ENCODE measurements at places on chromosomes 7 and 10.
A peak's percentile ranks its signal among the peaks of the same experiment; 100 is the strongest.

GRCh38 chr10:78768041-78768835, 300.5 kb upstream of the ZMIZ1 start:
- DNase-seq: no peak

- no peak for DNase-seq
These were observed 2.8 kb downstream of the BCAP29 start for GRCh38 chr7:107582875-107583274.

DNA sequence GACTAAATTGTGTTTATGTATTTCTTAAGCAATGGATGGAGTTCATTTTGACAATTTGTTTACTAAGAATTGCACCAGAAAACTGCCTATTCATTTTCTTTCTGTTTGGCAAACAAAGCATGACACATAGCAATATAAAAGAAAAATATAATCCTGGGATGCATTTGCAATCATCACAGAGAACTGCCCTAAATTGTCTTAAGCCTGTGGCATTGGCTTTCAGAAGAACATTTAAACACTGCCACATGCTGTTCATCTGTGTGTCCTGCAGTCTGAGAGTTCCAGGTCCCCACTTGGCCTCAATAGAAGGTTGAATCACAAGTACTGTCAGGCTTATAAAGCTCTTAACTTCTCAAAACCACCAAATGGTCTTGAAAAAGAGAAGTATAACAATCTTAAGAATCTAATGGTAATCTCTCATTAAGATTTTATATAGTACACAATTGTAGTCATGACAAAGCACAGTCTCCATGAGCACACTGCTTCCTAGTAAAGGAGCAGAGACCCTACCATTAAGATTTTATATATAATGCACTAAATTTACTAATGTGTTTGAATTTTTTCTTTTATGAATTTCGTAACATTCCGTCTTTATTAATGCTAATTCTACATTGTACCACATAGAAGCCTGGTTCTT, 29.9 kb downstream of the RNLS start:
- peak; percentile 63 for DNase-seq

DNA sequence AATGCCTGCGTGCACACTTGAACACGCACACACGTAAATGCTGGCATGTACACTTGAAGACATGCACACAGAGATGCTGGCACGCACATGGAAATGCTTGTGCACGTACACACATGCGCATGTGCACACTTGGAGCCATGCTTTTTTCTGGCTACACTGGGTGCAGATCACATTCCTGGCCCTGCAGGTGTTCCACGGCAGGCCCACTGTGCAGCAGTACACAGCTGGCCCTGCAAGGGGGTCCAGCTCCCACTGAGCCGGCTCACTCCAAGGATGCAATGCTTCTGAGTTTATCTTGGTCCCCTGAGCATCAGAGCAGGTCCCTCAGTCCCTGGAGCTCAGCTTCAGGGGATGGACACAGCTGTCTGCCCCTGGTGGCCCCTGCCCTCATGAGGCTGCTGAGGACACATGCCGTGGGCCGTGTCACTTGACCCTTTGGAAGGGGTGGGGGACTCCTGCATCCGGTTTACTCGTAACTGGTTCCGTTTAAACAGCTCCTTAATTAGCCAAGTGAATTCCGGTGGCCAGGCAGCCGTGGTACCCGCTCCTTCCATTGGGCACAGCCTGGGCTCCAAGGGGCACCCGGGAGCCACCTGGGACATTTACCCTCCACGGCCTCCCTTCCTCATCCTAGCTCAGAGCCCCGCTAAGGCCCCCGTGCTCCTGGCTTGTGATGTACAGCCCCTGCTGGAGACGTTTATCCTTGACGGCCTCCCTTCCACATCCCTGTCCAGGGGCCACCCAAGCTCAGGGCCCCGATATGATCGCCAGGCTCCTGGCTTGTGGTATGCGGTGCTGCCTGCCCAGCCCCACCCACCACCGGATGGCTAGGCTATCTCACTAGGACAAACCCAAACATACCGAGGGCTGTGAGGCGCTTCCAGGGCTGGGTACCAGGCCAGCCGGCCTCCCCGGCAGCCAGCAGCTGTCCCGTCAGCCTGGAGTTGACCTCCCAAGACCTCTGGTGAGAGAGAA, 39.5 kb upstream of the DPYSL4 start:
- no peak for DNase-seq

DNA sequence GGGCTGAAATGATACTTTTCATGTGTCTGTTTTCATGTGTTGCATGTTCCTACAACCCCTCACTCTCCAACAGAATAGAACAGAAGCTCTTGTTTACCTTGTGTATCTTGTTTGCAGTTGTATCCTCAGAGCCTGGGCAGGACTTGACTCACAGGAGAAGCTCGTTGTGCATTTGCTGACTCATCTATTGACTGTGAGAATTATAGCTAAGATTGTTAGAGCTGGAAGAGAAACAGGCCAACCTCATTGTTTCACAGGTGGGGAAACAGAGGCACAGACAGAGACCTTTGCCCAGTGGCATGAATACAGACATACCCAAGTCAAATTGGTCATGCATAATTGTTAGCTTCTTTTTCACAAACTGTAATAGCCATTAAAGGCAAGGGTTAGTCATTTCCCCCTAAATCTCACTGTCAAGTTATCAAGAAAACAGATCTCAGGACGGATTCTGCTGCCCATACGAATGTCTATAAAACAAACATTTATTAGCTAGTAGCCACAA, 4.6 kb upstream of the TSPAN15 start:
- DNase-seq: no peak

DNA sequence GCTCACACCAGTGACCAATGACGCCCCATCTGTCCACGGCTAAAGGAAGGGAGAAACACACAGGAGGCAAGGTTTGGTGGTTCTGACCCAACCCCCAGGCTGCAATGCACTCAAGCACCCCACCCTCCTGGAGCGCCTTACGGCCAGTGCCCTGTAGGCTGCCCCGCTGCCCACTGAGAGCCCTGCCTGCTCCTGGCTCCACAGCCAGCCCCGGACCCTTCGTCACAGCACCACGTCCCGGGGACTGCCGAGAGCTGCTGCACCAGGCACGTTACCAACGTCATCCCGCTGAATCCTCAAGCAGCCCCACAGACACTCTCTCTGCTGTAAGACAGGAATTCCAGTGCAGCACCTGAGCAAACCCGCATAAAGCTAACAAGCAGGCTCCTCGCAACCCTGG, 87.8 kb downstream of the MAD1L1 start:
- DNase-seq: no peak

GRCh38 chr10:68403701-68404100, 3.4 kb downstream of the RUFY2 start:
- no peak for DNase-seq

DNA sequence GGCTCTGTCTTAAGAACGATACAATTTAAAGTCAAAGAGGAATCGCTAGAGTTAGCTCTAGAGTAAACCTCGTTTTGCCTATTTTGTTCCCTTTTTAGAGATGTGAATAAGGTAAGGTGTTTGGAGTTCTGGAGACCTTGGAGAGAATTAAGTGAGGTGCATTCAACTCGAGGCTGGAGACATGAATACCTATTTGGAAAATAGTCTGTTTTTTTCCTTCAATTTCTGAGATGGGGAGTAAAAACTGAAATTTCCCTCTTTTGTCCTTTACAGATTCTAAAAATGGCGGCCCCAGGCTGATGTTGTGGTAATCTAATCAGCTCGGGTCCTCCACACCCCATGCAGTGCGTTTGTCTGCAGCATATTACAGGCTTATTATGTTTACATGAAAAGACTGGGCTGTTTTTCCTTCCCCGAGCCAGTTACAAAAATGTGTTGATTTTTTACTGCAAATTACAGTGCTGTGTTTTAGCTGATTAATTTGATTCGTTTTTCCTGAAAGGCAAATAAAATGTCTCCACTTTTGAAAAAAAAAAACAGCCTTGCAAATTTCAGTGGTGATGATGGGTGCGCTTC, 1.5 kb downstream of the KMT2E start:
- DNase-seq: peak; percentile 69

GRCh38 chr10:85250304-85250703, 921.9 kb downstream of the CCSER2 start:
- no peak for DNase-seq

- no peak for DNase-seq
These were observed 50.4 kb downstream of the CASD1 start for GRCh38 chr7:94559972-94560371.

DNA sequence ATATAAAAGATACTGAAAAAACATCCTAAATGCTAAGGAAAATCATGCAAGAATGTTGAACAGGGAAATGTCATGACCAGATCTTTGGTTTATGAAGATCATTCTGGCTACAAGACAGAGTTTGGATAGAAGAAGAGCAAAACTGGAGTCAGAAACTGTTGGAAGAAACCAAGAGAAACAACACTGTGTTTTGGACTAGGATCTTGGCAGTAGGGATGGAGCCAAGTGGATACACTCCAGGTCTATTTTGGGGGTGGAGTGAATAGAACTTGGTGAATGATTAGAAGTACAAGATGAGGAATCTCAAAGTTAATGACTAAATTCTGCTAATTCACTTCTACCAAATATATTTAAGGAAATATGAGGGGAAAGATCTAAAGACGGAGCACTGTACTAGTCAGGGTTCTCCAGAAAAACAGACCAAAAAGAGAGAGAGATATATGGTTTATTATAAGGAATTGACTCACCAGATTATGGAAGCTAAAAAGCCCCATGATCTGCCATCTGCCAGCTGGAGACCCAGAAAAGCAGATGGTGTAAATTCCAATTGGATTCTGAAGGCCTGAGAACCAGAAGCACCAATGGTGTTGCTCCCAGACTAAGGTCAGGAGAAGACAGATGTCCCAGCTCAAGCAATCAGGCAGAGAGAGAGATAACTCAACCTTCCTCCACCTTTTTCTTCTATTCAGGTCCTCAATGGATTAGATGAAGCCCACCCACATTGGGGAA, 254.9 kb downstream of the TRIL start:
- no peak for DNase-seq

- no peak for DNase-seq
These were observed 418.1 kb downstream of the PLXNA4 start for GRCh38 chr7:132158166-132158565.

GRCh38 chr7:128909625-128910568, 612 bp downstream of the KCP start:
- DNase-seq: peak; percentile 58

DNA sequence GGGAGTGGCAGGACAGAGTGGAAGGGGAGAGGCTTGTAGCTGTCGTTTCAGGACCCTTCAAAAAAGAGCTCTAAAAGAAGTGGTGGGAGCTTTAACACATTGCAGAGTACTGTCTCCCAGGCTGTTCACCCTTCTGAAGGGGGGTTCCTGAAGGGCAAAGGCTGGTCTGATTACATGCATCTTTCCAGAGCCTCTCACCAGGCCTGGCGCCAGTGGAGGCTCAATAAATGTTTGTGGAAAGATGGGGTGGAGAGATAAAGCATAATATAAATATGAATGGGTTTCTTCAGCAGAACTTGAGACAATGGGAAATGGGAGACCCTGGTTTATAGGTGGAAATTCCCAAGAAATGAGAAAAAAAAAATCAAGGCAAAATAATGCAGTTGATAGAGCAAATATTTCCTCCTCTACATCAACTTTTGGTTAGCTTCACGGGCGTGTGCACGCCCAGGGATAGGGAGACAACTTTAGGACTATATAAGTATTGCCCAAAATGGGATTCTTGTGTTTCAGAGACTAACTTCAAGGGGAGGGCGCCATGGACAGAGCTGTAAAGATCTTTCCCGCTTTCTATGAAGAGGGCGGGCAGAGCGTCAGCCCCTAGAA, 613 bp upstream of the BUB3 start:
- no peak for DNase-seq

DNA sequence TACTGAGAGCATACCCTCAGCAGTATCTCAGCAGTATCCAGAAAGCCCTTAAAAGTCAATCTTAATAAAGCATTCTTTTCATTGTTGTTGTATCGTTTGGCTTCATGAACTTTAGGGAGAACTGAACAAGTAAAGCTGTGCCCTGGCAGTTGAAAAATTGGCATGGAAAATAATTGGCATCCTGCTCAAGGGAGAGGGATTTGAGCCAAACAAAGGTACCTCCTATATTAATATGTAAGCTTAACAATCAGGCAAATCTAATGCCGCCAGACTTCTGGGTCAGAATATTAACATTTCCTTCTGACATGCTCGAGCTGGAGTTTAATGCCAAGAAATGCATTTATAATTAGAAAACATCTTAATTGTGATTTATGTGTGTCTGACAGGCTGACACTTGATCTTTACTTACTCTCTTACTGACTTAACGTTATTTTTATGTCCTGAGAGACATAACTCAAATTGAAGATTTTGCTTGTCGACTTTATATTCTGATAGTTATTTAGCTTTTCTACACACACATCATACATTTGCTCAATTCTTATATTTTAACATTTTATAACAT, 42.1 kb upstream of the PCDH15 start:
- DNase-seq: no peak

- DNase-seq: no peak
These were observed 103.6 kb downstream of the ELMO1 start for GRCh38 chr7:37344886-37345579.

DNA sequence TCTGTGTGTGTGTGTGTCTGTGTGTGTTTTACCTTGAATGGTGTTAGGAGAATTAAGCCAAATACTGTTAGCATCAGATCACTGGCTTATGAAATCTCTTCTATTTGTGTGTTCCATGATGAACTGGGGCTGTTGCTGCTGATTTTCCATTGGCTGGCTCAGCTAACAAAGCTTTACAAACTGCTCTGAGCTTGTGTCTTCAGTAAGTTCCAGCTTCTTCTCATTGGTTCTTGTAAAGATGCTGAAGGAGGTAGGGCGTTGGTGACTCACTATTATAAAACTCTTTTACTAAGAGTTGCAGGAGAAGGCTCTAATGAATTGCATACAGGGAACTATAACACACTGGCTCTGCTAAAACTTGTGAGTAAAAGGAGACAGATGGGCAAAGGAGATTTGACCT, 136.4 kb upstream of the PRKCQ start:
- DNase-seq: no peak

GRCh38 chr10:21617267-21617666, 83.2 kb downstream of the MLLT10 start:
- no peak for DNase-seq

- DNase-seq: peak; percentile 28
These were observed 12.0 kb downstream of the LSM8 start for GRCh38 chr7:118195837-118196474.

DNA sequence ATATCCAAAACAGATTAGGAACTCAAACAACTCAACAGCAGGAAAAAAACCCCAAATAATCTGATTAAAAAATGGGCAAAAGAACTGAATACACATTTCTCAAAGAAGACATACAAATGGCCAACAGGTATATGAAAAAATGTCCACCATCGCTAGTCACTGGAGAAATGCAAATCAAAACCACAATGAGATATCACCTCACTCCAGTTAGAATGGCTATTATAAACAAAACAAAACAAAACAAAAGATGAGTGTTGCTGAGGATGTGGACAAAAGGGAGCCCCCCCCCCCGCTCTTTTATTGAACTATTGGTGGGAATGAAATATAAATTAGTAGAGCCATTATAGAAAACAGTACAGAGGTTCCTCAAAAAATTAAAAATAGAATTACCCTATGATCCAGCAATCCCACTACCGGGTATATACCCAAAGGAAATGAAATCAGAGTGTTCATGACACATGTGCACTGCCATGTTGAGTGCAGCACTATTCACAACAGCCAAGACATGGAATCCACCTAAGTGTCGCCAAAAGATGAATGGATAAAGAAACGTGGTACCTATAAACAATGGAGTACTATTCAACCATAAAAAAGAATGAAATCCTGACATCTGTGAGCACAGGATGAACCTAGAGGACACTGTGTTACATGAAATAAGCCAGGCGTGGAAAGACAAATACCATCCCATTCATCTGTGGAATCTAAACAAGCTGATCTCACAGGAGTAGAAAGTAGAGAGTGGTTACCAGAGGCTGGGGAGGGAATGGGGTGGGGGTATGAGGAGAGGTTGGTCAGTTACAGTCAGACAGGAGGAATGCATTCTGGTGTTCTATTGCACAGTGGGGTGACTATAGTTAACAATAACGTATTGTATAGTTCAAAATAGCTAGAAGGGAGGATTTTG, 78.1 kb upstream of the RHEB start:
- DNase-seq: no peak
